ENCODE measurements at places on chromosomes 5 and 9.

DNA sequence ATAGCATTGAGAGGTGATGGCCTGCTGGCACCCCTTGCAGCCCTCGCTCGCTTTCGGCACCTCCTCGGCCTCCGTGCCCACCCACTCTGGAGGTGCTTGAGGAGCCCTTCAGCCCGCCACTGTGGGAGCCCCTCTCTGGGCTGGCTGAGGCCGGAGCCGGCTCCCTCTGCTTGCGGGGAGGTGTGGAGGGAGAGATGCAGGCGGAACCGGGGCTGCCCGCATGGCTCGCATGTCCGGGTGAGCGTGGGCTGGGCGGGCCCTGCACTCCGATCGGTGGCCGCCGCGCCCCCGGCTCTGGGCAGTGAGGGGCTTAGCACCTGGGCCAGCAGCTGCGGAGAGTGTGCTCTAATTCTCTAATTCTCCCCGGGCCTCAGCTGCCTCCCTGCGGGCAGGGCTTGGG, 101.1 kb downstream of the KIF4B start:
- no peak for DNase-seq

- no peak for DNase-seq
These were observed 4.1 kb downstream of the PLPP1 start for GRCh38 chr5:55530669-55531068.

DNA sequence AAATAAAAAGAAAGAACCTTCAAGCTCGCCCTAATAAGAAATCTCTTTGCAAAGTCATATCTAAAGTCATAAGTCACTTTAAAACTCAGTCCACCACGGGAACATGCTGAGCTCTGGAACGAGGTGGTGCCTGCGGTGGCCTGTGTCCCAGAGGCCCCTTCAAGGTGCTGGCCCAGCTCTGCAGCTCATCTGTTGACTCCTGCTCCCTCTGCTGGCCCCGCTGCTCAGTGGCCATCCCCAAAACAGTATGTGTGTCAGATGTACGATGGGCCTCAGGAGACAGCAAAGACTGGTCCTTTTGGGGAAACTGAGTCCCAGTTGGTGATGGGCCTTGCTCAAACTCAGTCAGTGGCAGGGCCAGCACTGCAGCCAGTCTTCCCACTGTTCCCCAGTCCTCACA, 22.8 kb upstream of the FOXB2 start:
- peak; percentile 48 for DNase-seq

GRCh38 chr5:91824406-91824805, 441.3 kb upstream of the ARRDC3 start:
- no peak for DNase-seq

DNA sequence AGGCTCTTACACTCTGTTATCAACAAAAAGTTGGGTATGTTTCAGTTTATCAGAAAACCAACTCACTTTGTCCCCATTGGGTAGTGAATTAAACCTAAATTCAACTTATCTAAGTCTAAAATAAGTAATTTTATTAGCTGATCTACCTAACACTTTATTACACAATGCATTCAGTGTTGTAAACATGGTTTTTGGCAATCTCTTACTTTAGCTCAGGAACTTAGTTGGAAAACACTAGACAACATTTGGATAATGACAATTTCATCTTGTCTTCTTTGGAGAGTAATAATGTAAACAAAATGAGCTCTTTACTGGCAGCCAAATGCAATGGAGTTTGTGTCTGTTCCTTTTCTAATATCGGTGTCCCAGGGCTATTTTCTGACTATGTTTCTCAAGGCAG, 33.0 kb downstream of the FGF10 start:
- DNase-seq, result no peak

- DNase-seq, result peak; percentile 56
These were observed at the start of gene EDIL3 for GRCh38 chr5:84384604-84385575. Gene EDIL3 (minus strand): TSS chr5:84384880. CDS start chr5:84384374, 506 bp downstream.

DNA sequence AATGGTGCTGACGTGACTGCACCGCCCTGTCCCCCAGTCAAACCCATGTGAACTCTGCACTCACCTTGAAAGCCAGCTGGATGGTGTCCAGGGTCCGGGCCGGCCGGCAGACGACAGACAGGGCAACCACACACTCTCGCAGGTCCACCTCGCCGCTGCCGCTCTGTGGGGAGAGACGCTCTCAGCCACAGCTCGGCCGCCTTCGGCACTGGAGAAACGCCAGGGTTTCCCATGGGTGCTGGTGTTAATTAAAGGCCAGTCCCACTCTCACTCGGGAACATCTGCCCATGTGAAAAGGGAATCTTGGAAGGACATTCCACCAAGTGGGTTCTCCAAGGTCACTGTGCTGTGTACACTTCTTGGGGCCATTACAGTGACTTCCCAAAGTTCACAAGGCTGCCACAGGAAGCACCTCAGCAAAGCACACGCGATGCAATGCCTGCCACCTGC, 25.5 kb upstream of the SLC6A3 start:
- no peak for DNase-seq

GRCh38 chr5:112551419-112552032, 132.4 kb upstream of the EPB41L4A start:
- DNase-seq, result peak; percentile 82

DNA sequence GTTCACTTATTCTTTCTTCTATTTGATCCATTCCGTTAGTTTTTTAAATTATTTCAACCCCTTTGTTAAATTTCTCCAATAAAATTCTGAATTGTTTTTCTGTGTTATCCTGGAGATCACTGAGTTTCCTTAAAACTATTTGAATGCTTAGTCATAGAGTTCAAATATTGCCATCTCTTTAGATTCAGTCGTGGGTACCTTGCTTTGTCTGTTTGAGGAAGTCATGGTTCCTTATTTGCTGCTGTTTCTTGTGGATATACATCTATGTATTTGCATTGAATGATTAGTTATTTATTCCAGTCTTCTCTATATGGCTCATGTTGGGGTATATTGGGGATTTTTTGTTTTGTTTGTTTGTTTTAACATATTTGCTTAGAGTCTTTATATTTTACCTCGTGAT, 80.6 kb downstream of the HINT1 start:
- DNase-seq, result no peak

DNA sequence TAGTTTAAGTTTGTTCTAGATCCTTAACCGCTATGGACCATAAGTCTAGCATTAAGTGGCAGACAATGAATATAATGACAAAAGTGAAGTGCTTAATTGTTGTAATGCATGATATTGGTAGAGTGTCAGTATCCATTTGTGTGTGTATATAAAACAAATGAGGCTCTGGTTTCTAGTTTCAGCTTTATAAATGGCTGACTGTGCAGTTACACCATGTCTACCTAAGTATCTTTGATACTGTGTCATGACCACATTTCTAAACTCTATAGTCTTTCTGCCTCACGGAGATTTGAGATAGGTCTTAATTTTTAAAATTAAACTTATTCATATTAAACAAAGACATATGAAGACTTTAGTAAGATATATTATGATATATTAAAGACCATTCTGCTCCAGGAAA, 92.0 kb downstream of the SPEF2 start:
- DNase-seq, result no peak

DNA sequence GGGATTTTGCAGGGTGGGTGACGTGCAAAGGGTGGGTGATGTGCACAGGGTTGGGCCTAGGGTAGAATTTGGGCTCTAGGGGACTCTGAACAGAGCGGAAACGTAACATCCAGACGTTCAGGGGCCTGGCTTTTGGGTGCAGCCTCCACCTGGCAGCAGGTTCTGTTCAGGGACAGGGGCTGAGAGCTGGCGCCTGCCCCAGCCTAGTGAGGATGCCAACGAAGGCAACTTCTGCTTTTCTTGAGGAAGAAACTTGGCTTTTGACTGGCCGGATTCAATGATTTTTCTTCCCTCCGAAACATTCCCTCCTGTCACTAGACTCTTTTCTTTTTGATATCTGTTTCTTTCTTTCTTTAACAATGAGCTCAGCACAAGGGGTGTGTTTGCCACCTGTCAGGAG, 38.6 kb upstream of the SLC6A19 start:
- DNase-seq, result no peak

- DNase-seq, result no peak
These were observed 342.2 kb downstream of the TRIM32 start for GRCh38 chr9:117029341-117029740.

- DNase-seq, result no peak
These were observed 56.1 kb downstream of the TSTD2 start for GRCh38 chr9:97577051-97577450.

DNA sequence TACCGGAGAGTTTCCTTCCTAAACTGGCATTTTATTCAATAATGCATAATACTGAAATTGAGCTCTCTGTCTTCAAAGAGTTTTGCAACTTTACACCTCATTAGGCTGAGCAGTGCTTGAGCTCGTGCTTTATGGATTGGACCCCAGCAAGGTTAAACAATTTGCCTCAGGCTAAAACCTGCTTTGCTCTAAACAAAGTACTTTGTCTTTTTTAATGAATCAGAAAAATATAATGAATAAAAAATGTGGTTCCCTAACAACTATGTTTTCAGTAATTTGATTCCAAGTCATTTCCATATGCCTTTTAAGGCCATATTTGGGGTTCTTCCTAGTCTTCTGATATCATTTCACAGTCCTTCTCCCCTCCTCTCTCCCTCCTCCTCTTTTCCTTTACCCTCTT, 20.0 kb downstream of the ZNF366 start:
- DNase-seq, result no peak

GRCh38 chr5:116959843-116960242, 385.2 kb upstream of the SEMA6A start:
- no peak for DNase-seq

DNA sequence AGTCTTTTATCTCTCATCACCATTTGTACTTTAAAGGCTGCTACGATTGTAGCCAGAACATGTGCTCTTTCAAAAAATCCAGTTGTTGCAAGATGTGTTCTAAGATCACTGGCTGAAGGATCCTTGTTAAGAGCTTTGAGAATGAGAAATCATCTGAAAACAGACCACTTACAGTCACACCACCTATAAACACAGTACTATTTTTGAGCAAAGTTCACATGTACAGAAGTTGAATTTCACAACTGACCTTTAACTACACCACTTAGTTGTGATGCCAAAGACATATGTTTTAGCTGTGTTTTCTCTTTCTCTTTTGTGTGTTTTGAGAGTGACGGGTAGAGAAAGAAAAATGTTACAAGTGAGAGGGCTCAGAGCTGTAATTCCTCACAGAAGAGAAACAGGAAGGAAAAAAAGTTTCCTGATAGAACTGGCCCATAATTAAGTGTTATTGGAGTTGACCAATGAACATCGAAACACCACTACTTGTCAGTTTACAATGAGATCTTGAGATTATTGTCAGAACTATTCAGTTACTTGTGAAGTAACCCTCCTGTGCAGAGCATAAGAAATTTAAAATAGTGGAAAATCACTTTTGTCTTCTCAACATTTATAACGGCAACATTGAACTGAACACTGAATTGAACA, 245.4 kb downstream of the MLLT3 start:
- DNase-seq, result no peak

- DNase-seq, result peak; percentile 2
These were observed 923.8 kb upstream of the CDH9 start for GRCh38 chr5:27962198-27962597.

GRCh38 chr5:94240134-94240533, 378.3 kb downstream of the KIAA0825 start:
- no peak for DNase-seq

DNA sequence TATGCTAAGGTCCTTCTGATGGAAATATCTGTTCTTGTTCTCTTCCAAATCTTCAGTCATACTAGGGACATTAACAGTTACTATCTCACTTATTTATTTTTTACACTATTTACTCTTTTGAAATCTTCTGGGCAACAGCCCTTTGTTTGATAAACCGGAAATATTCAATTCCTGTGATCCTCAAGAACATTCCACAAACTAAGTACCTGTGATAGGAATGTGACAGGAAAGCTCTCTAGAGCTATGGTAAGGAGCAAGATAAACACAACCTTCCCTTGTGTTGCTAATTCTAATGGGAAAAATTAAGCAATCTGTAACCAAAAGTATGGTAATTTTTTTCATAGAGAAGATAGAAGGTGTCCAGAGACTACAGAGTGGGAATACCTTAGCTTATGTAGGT, 22.0 kb upstream of the ANKRD34B start:
- no peak for DNase-seq

- no peak for DNase-seq
These were observed 64.2 kb upstream of the FST start for GRCh38 chr5:53416144-53416738.

GRCh38 chr5:111774525-111774924, 17.5 kb upstream of the NREP start:
- peak; percentile 61 for DNase-seq

- no peak for DNase-seq
These were observed 382.3 kb downstream of the IRX2 start for GRCh38 chr5:2369178-2369577.

- DNase-seq, result no peak
These were observed 19.5 kb downstream of the TRIM32 start for GRCh38 chr9:116706310-116707290.

GRCh38 chr9:137656416-137656815, 37.6 kb downstream of the EHMT1 start:
- no peak for DNase-seq

DNA sequence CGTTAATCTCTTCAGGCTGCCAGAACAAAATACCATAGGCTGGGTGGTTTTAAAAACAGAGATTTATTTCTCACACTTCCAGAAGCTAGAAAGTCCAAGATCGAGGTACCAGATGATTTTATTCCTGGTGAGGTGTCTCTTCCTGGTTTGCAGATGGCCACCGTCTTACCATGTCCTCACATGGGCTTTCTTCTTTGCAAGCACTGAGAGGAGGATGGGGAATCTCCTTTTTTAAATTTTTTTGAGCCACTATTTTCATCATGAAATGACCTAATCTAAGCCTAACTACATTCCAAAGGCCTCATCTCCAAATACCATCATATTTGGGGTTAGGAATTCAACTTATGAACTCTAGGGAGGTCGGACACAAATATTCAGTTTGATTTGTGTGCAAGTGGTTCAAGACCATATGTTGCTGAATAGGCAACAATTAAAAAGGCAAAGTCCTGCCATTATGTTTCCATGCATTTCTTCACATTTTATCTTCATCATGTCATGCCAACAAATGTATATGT, 371.2 kb downstream of the CDH18 start:
- no peak for DNase-seq

DNA sequence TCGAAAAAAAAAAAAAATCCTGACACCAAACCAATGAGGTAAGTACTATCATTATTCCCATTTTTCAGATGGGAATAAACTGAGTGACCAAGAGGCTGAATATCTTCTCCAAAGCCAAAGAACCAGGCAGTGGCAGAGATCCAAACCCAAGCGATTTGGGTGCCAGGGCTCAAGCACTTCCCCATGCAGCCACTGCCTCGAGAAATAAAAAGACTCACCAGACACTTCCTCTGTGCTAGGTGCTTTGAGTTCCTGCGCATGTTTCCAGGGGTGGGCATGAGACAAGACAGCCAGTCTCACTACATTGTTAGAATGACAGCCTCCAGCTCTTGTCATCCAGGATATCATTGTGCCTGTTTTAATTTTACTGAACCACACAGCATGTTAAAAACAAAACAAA, 2.3 kb upstream of the RPL26L1 start:
- peak; percentile 38 for DNase-seq

GRCh38 chr5:31427013-31427723, 104.7 kb downstream of the DROSHA start:
- no peak for DNase-seq

- DNase-seq, result peak; percentile 40
These were observed 86.8 kb downstream of the NLN start for GRCh38 chr5:65808818-65809217.

GRCh38 chr5:7845557-7845956, 5.4 kb downstream of the CFAP90 start:
- DNase-seq, result no peak

Measured in fibroblast of the aortic adventitia (primary cell).